ENCODE measurements at places on chromosomes 3 and 15.
A peak's percentile ranks its signal among the peaks of the same experiment; 100 is the strongest.

DNA sequence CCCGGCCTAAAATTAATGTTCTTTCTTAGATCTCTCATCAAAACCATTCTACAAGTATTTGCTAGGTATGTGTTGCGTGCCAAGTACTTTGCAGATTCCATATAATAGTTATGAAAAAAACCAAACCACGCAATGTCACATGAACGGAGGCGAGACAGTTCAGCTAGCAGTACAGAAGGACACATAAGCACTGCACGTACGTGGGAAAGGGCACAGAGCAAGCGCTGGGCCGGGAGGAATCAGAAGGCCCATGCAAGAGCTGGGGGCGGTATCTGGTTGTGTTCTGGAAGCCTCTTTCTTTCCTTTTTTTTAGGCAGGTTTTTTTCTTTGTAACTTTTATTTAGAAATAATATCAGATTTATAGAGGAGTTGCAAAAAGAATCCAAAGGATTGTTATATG is 11.3 kb downstream of the PDIA5 start:
- no peak for DNase-seq

DNA sequence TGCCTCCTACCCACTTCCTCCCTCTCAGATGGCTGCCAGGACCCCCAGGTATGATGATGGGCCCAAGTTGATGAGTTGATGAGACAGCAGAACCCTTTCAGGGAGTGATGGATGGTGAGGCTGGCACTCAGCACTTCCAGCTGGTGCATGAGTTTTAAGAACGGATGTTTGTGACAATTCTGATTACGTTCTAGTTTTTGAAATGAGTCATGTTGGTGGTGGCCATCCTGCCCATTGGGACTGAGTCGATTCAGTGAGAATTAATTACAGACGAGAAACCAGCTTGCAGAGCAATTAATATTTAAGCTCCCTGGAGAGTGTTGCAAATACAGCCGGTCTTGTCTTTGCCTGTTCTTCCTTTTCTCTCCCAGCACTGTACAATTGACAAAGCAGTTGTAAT is 56.9 kb upstream of the NR2C2 start:
- no peak for DNase-seq

- DNase-seq: no peak
Observed at GRCh38 chr3:145134738-145135137, 1026.2 kb downstream of the PLOD2 start.

DNA sequence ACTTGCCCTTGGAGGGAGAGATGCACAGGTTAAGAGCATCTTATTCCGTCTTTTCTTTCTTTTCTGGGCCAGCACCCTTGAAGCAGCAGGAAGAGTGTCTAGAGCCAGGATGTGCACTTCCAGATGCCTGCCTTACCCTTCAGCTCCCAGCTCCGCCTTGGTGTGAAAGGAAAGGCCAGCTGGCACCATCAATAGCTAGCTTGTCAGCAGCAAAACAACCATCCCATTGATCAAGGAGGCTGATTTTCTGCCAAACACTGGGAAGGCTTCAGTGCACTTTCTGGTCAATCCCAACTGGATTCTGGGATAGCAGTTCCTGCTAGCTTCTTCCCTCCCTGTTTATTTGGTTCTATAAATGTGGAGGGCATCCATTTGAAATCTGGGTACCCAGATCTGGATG is 110.9 kb upstream of the GALNT15 start:
- peak; percentile 49 for DNase-seq

GRCh38 chr3:152241142-152242017 is 27.3 kb upstream of the MBNL1 start:
- DNase-seq: no peak

GRCh38 chr3:135271177-135272025 is 476.3 kb downstream of the EPHB1 start:
- no peak for DNase-seq

DNA sequence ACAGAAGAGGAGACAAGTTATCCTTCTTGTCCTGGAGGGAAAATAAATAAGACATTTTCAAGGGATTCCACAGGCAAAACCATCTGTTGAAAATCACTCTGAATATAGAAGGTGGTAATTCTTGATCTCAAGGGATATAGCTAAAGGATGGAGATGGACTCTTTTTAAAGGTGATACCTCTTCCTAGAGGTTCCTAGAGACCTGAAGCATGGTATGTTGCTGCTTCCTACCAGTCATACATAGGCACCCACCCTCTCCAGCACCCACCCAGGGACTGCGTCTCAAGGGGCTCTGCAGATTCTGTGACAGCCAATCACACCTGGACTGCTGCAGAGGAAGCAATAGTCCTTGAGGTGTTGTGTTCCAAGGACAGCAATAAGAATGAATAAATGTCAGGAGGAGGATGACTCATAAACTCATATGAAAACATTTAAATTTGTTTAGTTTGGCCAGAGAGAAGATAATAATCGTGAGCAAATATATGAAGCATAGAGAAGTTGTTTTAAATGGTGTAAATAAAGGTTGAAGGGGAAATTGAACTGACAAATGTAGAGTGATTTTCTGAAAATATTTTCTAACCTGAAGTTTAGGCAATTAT is 741.6 kb upstream of the CBLB start:
- no peak for DNase-seq

GRCh38 chr3:49727924-49728361 is 4.2 kb upstream of the GMPPB start:
- no peak for DNase-seq

- no peak for DNase-seq
Observed at GRCh38 chr3:126355251-126355650, 2.0 kb downstream of the KLF15 start.

GRCh38 chr3:152253514-152253913 is 15.2 kb upstream of the MBNL1 start:
- no peak for DNase-seq

- DNase-seq: no peak
Observed at GRCh38 chr3:170429050-170429449, 10.4 kb downstream of the CLDN11 start.

- DNase-seq: no peak
Observed at GRCh38 chr3:56759532-56759931, 42.2 kb downstream of the ARHGEF3 start.

DNA sequence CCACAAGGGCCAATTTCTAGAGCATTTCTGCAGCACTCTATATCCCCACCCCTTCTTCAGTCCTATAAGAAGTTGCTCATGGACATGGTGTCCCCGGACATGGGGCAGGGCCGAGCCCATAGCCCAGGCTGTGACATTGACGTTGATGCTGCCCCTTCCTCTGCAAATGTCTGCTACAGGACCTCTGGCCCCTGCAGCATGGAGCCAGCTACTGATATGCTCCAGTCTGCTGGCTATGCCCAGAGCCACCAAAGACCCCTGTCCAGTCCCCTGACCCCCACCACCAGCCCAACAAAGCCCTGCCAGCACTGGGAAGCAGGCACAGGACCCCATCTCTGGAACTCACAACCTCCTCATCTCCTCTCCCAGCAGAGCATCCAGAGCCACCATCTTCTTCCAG is 120.1 kb upstream of the SMAD3 start:
- DNase-seq: no peak

DNA sequence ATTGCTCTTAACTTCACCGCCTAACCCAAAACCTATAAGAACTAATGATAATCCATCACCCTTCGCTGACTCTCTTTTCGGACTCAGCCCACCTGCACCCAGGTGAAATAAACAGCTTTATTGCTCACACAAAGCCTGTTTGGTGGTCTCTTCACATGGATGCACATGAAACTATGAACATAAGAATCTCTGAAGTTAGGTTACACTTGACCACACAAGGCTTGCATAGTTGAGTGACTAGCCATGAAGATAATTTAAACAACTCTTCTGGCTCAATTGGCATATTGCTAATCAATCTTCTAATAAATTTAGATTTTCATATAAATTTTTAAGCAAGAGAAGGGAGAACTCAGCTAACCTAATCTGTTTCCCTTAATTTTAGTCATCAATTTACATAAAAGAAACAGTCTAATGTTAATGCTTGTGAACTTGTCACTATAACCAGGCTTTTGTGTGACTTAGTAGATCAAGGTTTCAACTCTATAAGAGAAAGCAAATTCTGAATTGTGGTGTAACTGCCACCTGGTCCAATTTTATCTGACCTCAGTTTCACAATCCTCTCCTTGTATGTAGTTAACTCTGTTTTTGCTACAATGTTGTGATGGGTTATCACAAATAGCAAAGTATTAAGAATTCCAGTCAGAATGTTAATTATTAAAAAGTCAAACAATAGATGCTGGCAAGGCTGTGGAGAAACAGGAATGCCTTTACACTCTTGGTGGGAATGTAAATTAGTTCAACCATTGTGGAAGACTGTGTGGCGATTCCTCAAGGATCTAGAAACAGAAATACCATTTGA is 82.0 kb downstream of the HHLA2 start:
- no peak for DNase-seq

DNA sequence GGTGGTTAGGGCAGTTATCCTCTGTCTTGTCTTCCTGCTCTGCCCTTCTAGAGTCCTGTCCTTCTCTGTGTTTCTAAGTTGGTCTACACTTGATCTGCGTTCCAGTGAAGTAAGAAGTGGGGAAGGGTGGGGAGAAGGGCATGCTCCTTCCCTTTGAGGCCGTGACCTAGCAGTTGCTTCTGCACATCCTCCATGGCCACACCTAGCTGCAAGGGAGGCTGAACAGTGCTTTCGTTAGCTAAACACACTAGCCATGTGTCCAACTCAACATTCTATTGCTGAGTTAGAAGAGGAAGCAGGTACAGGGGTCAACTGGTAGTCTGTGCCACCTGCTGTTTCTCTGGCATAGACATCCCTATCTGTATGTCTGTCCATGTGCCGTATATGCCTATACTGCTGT is 94.5 kb downstream of the LARS2 start:
- no peak for DNase-seq

- no peak for DNase-seq
Observed at GRCh38 chr3:146466604-146467003, 2.8 kb downstream of the PLSCR2 start.

DNA sequence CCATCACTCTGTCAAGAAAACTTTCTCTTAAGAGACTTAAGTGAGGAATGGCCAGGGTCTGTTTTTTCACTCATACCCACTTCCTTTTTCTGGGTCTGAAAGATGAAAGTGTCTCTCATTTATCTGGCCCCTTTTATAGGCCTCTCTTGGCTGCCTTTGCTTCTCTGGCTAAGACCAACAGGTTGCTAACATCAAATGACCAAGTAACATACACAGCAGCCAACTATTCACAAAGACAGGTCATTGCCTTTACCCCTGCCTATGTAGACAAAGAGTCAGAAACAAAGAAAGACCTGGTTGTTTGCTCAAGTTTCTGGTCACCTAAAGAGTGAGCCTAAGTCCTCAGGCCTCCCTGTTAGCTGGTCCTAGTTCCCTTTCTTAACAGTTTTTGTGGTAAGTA is 24.0 kb upstream of the CSTA start:
- no peak for DNase-seq

DNA sequence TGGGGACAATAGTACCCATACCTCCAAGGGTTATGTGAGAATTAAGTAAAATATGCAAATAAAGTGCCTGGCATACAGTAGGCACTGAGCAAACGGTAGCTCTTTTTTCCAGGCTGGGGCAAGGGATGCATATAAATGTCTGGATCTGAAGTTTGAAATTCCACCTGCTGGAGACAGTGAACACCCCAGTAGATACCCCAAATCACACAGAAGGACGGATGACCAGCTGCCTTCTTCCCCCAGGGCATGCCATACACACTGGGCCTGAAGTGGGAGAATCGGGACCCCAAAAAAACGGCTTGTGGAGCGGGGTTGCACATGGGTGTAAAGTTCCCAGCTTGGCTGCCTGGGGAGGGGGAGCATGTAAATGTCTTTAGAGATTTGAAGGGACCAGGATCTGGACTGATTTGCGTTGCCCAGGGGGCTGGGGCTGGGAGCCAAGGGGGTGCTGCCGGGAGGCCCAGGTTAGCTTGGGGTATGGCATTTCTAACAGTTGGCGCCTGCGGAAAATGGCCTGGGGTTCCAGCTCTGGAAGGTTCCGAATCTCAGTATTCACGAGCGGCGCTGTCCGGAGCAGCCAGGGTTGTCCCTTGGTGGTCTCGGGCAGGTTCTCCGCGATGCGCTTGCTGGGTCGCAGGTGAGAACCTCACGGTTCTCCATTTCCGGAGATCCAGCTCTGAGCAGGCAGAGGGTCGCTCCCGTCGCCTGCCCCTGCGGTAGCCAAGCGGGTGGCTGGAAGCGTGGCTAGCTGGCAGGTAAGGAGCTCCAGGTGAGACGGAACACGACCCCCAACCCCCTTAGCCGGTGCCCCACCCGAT is 42.6 kb upstream of the POLG start:
- no peak for DNase-seq

DNA sequence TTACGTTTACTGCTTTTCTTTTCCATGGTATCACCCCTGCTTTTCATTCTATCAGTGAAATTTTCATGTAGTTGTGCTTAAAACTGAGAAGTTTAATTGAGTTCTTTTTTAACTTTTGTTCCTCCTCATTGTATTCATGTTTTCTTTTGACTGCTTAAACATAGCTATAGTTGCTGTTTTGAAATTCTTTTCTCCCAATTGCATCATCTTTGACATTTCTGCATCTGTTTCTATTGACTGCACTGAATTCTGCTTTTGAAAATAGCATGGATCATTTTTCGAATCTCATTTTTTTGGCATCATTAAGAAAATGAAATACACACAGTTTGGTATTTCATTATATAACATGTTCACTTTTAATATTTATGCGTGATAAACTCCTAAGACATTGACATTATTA is 694.9 kb downstream of the MECOM start:
- DNase-seq: no peak

GRCh38 chr15:48085591-48085930 is 35.2 kb upstream of the SLC24A5 start:
- no peak for DNase-seq

- DNase-seq: no peak
Observed at GRCh38 chr3:10249833-10250232, 1.6 kb downstream of the TATDN2 start.

- no peak for DNase-seq
Observed at GRCh38 chr15:69722924-69723323, 270.3 kb downstream of the RPLP1 start.

DNA sequence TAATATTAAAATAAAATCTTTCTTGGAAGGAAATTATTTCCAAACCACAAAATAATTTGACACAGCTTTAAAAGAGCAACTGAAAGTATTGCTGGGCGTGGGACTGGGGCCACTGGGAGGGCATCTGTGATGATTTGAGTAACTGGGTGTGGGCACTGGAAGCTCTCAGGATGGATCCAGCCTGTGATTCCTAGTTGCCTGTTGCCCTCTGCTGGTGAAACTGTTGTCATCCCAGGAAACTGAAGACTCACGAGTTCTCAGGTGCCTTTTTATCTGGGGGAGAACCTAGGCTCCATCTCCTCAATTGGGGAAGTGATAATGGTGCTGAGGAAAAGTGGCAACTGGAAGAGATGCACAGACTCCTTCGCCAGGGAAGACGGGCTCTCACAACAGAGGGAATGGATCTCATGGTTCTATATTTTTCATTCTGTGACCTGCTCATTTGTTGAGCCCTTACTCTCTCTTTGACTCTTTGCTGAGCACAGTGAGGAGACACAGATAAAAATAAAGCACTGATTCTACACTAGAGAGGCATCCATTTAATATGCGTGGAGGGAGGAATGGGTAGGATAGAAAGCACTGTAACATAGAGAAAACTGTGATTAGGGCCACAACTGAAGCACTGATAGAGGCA is 61.6 kb downstream of the TPRG1 start:
- DNase-seq: no peak

Measured in C1 segment of cervical spinal cord (tissue), 14 donors.